Sciatic nerve (tissue), 2 donors: ENCODE measurements at places on chromosomes 6 and 20. TPM values are rescaled to one million over a fixed set of nuclear protein-coding genes. Genes with fewer than 3 reads are reported as not detected.
A peak's percentile ranks its signal among the peaks of the same experiment; 100 is the strongest.

OR2H2 gene
- total RNA-seq = not detected

FAXC gene
- 0.49 TPM for total RNA-seq

KIF25 gene
- total RNA-seq = 1.6 TPM

ELOVL2 gene
- total RNA-seq = 2.9 TPM

SCUBE3 gene
- total RNA-seq = 2.9 TPM

DUSP15 gene
- total RNA-seq = 49.5 TPM

MAP1LC3A gene
- total RNA-seq = 72.1 TPM

DOK5 gene
- 13.6 TPM for total RNA-seq

VTA1 gene
- 35.1 TPM for total RNA-seq

DEFB124 gene
- total RNA-seq = 1.8 TPM

SIM1 gene
- total RNA-seq = 0.04 TPM

ARMH2 gene
- total RNA-seq = not detected

ISM1 gene
- total RNA-seq = 24.1 TPM

FUT9 gene
- 0.27 TPM for total RNA-seq

OLIG3 gene
- not detected for total RNA-seq

RAB32 gene
- 21.3 TPM for total RNA-seq

PPP1R3G gene
- total RNA-seq = 1.7 TPM

MTFR2 gene
- total RNA-seq = 0.80 TPM

MDFI gene
- 15.2 TPM for total RNA-seq

PRL gene
- 0.36 TPM for total RNA-seq

- DNase-seq = no peak
Observed at GRCh38 chr6:14200047-14200446, 82.5 kb downstream of the CD83 start.

GRCh38 chr6:35385457-35386202 lies 43.3 kb downstream of the PPARD start:
- peak; percentile 71 for DNase-seq

DNA sequence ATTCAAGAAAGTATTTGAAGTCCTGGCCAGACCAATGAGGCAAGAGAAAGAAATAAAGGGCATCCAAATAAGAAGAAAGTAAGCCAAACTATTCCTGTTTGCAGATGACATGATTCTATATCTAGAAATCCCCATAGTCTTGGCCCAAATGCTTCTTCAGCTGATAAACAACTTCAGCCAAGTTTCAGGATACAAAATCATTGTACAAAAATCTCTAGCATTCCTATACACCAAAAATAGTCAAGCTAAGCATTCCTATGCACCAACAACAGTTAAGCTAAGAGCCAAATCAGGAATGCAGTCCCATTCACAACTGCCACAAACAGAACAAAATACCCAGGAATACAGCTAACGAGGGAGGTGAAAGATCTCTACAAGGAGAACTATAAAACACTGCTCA lies 60.1 kb upstream of the PHIP start:
- no peak for DNase-seq

DNA sequence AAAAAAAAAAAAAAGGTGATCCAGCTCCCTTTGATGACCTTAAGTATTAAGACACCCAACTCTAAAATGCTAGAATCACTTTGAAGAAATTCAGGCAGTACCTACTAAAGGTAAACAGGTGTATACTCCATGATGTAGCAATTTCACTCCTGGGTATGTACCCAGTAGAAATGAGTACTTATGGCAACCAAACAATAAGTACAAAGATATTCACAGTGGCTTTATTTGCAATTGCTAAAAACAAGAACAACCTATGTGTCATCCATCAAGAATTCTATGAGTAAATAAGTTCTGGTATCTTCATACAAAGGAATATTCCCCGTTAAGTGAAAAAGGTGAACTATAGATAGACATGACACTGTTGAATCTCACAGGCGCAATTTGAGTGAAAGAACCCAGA lies 29.4 kb downstream of the MDGA1 start:
- no peak for DNase-seq

DNA sequence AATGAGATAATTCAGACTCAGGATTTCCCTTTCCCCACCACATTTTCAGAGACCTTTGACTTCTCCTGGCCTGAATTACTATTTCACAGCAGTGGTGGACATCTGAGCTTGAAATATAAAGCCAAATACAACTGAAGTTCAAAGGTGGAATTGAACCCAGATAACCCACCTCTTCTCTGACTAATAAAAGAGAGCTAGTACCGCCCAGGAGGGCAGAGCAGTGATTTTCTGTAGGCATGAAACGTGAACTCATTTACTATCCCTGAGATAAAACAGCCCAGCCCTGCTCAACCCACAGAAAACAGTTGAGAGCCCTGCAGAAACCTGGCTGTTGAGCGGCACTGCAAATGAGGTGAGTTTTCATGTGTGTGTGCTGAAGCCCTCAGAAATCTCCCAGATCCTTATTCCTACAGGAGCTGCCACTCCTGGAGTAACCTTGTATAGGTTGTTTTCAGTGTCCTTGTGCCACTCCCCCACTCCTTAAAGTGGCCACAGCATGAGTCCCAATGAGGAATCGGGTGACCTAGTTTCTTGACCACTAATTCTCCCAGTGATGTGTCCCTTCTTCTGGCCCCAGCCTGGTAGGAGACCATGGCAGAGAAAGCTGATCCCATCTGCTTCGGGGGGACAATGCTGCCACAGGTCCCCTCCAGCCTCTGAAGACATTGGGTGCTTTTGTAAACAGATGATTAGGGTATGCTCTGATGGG lies 99.2 kb downstream of the NOL4L start:
- DNase-seq = no peak

- no peak for DNase-seq
Observed at GRCh38 chr6:157520117-157520406, 139.1 kb downstream of the ZDHHC14 start.

GRCh38 chr20:13749811-13750210 lies 34.9 kb downstream of the ESF1 start:
- DNase-seq = no peak

- DNase-seq = no peak
Observed at GRCh38 chr6:5315881-5316280, 54.6 kb downstream of the FARS2 start.

- no peak for DNase-seq
Observed at GRCh38 chr6:138514860-138515540, 15.7 kb upstream of the NHSL1 start.

DNA sequence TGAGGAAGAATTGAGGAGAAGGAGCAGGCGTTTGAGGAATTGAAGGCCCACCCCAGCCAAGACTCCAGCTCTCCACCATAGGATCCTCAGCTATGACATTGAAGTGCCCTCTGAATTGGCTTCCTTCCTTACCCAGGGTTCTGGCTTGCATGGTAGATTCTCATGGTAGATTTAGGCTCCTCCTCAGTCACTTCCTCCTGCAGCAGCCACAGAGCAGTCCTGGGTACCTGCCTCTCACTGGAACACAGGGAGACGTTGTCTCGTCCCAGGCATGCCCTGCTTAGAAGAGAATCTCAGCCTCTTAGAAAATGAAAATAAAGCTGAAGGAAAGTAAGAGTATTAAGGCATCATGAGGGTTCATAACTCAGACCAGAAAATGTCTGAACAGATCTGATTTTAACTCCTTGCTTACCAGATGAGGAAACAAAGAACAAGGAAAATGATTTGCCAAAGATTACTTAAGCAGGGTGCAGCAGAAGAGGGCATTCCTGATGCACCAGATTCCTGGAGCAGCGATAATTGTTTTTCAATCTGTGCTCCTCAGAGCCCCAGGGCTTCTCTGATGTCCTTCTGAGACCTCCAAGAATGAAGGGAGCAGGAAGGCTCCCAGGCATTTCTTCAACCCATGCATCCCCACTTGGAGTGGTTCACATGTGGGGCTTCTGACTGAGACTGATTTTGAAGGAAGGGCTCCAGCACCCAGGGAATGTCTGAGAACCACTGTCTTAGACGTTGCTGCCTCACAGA lies 219.8 kb downstream of the HIVEP2 start:
- DNase-seq = no peak

DNA sequence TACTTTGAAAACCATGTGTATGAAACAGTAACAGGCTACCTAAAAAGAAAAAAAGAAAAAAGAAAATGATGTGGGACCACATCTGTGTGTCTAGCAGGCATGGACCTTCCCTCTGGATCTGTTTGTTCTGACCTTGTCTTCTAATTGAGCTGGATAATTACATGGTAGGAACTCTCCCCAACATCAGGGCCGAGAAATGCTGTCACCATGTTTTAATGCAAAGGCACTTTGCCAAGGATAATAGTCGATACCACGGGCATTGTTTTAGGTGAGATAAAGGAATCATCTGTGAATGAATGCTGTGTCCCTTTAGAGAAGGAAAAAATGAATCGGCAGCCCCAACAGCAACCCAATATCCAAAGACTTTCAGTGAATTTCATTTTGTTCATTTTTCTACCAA lies 149.1 kb downstream of the ZDHHC14 start:
- DNase-seq = no peak

DNA sequence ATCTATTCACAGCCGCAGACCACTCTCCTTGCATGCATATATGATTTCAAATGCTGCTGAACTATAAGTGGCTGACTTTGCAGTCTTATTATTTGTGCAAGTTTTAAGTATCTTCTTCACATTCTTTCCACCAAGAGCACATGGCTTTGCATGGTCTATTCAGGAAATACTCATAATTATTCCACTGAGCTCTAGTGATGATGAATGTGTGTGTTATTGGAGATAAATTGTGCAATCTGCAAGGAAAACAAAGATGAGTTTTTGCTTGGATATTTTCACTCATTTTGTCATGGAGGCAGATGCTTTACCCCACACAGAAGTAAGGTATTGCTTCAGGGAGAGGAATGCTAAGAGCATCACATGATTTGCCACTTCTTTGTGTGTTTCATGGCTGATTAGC lies 764.6 kb downstream of the TBC1D32 start:
- DNase-seq = no peak

- no peak for DNase-seq
Observed at GRCh38 chr6:37916675-37917074, 97.1 kb downstream of the ZFAND3 start.

DNA sequence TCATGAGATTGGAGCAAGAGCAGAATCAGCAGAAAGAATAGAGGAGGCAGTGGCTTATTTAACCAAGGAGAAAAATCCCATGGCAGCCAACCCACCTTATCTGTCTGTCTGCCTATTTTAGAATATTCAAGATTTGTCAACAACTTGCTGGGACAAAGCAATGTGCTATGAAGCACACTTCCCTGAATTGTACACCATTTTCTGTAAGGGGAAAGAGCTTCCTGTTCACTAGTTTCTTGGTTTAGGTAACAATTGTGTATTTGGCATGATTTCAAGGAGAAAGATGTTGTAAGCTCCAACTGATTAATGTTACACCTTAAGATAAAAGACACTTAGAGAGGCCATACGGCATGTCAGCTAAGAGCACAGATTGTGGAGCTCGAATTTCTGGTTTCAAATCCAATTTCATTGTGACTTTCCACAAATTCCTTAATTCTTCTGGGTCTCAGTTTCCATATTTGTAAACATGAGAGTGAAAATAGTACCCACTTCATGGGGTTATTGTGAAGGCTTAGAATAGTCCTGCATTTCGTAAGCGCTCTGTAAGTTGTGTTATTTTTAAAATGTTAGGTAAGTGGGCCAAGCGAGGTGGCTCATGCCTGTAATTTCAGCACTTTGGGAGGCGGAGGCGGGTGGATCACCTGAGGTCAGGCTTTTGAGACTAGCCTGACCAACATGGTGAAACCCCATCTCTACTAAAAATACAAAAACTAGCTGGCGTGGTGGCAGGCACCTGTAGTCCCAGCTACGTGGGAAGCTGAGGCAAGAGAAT lies 4.8 kb upstream of the MUC22 start:
- DNase-seq = no peak

DNA sequence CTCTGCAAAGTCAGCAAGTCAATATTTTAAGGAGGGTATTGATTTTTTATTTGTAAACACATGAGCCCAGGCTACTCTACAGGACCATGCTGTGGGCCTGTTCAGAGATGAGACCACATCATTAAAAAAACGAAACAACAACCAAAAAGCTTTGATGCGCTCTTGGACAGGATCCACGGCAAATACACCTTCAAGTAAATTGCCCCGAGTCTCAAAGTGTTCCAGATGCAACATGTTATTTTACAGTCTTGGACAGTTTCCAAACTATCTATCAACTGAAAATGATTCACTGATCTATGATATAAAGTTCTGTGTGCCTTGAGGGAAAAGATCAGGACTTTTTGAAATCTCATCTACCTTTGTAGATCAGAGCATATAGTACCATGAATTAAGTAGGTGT lies 25.8 kb upstream of the CARMIL1 start:
- no peak for DNase-seq

GRCh38 chr6:17633465-17634188 lies 33.5 kb downstream of the FAM8A1 start:
- DNase-seq = no peak

DNA sequence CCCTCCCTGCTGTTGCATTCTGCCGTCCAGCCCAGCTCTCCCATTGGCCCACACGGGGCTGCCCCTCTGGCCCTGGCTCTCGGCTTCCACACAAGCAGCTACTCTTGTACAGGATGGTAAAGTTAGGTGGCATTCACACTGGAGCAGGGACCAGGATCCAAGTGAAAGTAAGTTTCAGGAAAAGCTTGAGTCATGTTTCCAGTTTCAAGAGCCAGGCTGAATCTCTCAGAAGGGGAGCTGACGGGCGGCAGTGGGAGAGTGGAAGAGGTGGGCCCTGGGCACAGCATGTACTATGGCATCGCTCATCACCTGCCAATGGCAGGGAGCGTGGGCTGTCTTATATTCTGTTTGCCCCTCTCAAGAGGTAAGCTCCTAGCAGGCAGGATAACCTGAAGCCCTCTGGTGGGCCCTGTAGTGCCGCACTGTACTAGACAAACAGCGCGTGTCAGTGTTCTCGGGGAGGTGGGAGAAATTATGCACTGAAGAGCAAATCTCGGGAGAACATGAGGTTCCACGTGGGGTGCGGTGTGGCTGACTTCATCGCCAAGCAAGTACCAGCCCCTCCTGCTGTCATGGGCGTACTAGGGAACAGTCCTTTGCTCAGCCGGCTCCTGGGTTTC lies 241.5 kb downstream of the NRN1 start:
- no peak for DNase-seq

DNA sequence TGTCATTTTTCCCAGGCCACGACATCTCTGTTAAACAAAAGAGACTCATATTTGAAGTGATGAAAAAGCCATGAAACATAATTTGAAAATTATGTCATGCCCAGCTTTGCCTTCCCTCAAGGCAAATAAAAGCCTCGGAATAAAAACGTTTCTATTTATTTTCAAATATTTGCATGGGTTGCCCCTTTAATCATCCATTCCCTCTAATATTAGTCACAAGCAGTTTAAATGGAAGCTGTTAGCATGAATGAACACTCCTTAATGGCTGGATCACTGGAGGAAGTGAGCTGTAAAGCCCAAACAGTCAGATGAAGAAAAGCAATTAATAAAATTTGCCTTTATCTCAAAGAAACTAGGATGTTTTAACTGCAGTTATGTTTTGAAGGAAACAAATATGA lies 69.3 kb upstream of the STMND1 start:
- DNase-seq = no peak

GRCh38 chr6:15817100-15817499 lies 154.3 kb upstream of the DTNBP1 start:
- no peak for DNase-seq

DNA sequence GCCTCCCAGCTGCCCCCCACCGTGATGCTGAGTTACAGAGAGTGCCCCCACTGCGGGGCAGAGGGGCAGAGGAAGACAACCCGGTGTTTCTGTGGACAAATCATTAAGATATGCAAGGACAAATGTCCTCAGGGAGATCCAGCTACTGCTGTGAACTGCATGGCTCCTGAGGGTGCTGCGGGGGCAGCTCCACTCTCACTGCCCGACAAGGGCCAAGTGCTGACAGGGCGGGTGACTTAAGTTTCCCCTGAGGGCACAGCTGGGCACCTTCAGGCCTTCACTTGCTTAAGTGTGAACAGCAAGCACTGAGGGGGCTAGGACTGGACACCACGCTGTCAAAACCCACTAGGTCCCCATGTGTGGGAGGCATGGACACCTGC lies 26.2 kb upstream of the TCFL5 start:
- no peak for DNase-seq
